ENCODE measurements at places on chromosomes 2 and 18.

DNA sequence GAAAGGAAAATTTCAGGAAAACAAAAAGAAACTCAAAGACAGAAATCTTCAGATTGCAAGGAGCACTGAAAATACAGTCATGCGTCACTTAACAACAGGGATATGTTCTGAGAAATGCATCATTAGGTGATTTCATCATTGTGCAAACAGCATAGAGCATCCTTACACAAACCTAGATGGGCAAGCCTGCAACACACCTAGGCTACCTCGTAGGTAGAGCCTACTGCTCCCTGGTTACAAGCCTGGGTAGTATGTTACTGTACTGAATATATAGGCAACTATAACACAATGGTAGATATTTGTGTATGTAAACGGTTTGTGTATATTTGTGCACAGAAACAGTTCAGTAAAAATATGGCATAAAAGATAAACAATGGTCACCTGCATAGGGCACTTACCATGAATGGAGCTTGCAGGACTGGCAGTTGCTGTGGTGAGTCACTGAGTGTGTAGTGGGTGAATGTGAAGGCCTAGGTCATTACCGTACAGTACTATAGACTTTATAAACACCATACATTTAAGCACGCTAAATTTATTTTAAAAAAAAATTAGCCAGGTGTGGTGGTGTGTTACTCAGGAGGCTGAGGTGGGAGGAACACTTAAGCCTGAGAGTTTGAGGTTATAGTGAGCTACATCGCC lies 33.4 kb downstream of the SFXN5 start:
- no peak for DNase-seq

DNA sequence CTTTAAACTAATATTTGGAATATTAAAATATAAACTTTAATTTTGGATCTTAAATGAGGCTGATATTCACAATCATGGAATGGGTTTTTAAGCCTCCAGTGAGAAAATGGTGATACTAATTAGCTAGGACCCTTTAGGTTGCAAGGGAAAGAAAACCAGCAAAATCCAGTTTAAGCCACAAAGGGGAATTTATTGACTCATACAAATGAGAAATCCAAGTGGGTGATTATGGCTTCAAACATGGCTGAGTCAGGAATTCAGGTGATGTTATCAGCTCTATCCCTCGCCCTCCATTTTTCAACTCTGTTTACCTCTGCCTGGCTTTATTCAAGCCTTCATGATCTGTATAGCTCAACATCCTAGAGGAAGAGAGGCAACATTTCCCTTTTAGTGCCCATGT lies 75.3 kb upstream of the DLX2 start:
- DNase-seq = no peak

GRCh38 chr18:26960911-26961310 lies 95.4 kb upstream of the AQP4 start:
- DNase-seq = no peak

GRCh38 chr2:163812926-163813520 lies 77.2 kb upstream of the FIGN start:
- no peak for DNase-seq

GRCh38 chr2:45323344-45323743 lies 287.7 kb downstream of the SRBD1 start:
- DNase-seq = no peak

DNA sequence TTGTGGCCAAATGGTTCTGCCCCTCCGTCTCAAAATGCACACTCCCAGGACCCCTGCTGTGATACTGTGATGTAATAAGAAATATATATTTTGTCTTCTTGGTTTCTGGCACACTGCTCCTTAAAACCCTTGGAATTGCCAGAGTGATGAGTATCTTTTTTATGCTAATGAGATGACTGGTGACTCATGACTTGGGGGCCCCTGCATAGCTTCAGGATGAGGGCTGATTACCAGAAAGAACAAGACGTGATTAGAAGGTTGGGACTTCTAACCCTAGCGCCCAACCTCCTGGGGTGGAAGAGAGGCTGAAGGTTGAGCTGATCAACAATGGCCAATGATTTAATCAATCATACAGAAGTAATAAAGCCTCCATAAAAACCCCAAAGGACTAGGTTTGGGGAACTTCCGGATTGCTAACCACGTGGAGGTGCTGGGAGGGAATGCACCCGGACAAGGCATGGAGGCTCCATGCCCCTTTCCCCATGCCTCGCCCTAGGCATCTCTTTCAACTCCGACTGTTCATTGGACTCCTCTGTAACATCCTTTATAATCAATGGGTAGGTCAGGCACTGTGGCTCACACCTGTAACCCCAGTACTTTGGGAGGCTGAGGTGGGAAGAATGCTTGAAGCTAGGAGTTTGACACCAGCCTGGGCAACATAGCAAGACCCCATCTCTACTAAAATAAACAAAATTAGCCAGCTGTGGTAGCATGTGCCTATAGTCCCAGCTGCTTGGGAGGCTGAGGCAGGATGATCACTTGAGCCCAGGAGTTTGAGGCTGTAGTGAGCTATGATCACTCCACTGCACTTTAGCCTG lies 89.1 kb downstream of the HS1BP3 start:
- DNase-seq = no peak

- DNase-seq = no peak
Measured at GRCh38 chr2:27638037-27638637, 9.3 kb downstream of the GPN1 start.

- no peak for DNase-seq
Measured at GRCh38 chr2:108625828-108626195, 91.5 kb downstream of the LIMS1 start.

All from stimulated activated CD8-positive, alpha-beta memory T cell treated with anti-CD3 and anti-CD28 coated beads, Interleukin-15, amount 100 ng/mL, for 24 hours (primary cell).